Frontal cortex (tissue), 4 donors: ENCODE measurements at places on chromosomes 11 and 22. TPM values are rescaled to one million over a fixed set of nuclear protein-coding genes. Genes with fewer than 3 reads are reported as not detected.

DNA sequence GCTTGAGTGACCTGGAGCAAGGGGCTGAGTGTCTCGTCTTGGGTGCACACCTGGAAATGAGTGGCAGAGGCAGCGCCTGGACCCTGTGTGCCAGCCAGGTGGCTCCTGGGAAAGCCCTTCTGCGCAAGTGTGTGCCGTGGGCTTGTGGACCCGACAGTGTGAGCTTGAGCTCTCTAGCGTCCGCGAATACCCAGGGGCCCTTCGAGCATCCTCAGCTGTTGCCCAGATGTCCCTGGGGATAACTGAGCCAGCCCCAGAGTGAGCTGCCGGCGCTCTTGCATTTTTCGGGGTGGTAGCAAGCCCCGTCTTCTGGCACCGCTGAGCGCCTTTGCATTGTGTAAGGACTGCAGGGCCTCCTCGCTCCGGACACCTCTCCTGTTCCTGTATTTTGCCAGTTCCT, 399.2 kb downstream of the TBC1D22A start:
- DNase-seq = no peak

DNA sequence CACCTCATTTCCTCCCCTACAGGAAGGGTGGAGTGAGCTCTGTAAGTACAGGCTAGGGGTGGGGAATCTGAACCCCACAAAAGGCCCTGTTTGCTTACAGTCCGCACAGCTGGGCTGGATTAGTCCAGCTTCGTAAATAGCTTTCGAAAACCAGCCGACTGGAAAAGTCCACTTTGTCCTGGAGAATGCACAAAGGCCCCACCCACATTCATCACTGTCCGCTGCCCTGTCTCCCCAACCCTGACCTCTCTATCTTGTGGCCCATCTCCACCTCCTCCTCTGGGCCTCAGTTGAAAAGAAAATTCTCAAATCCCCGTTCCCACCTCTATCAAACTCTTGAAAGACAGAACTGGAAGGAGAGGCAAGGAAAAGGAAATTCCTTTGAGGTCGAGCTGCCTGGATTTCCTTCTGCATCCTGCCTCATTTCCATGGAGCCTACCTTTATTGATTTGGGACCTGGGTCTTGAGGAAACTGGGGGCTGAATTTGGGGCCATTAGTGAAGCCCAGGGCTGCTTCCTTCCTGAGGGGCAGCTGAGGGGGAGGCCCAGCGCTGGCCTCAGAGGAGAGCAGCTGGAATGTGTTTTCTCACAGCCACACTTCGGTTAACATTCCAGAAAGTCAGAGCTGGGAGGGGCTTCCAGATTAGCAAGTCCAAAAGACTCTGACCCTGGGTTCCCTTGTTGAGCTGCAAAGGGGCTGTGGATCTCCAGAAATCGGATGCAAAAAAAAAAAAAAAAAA, 147.6 kb downstream of the FBXO7 start:
- DNase-seq = no peak

DNA sequence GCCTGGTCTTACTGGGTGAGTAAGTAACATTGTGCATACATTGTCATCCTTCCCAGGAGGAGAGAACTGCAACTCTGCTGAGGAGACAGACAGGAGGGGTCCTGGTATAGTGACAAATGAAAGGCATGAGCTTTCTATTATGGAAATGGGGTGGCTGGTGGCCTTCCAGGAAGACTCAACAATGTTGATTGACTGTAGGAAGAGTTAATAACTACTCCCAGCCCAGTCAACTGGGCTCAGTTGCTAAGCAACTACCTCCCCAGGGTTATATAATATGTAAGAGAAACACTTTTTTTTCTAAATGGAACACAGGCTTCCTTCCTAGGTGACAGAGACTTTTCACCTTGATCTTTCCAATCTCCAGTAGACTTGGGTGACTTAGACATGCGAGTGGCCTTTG, 28.2 kb downstream of the SEZ6L start:
- no peak for DNase-seq

DNA sequence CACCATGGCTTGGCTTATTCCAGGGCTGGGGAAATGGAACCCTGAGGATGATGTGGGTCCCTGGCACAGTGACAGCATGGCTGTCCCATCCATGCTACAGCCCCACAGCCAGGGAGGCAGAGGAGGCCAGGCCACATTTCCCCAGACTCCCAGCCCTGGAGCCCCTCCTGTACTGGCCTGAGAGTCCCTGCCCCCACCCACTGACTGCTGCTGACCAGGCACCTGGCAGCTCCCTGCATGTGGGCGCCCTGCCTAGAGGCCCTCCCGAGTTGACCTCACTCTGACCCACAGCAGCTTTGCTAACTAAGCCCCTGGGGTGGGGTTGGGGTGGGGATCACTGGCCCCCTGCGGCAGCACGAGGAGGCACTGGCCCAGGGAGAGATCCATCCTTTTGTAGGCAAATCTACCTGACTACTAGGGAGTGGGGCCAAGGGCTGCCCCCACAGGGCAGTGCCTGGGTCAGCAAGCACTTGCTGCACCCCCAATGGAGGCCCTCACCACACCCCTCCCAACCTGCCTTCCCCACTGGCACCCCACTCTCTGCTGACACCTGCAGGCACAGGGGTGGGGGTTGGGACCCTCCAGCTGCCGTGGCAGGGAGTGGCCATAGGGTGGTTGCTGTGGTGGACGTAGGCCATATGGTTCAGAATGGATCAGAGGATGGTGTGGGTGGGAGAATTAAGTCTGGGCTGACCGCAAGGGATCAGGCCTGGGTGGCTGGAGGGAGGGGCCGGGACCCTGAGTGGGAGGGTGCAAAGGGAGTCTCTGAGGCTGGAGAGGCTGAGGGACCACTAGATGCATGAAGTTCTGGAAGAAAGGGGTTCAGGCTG, 17.4 kb downstream of the ARVCF start:
- DNase-seq = no peak

GRCh38 chr22:24576778-24577177, 16.1 kb downstream of the LRRC75B start:
- no peak for DNase-seq

DNA sequence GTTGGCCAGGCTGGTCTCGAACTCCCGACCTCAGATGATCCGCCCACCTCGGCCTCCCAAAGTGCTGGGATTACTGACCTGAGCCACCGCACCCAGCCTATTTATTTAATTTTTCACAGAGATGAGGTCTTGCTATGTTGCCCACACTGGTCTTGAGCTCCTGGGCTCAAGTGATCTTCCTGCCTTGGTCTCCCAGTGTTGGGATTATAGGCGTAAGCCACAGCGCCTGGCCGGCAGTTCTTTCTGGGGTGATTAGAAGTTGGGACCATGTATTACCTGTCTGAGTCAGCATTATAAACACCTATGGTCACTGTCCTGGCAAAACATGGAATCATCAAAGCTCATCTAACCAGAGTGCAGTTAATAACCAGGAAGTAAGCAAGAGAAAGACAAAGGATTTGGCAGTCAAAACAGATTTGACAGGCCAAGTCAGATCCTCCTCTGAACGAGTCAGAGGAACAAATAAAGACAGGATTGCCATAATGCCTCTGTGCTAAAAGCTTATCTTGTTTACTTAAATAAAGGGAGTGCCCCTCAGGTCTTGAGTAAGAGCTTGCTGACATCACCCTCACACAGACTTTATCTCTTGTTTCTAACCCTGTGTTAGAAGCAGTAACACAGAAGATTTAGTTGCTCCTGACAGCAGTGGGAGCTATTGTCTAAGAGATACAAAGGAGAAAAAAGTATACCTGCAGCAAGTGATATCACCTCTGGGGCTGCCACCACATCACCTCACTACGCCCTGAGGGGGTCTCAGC, 3.7 kb downstream of the SERPIND1 start:
- no peak for DNase-seq

- DNase-seq = no peak
Observed at GRCh38 chr11:69928975-69929374, 109.8 kb upstream of the FGF3 start.

GRCh38 chr22:36733271-36733670, 29.7 kb upstream of the CACNG2 start:
- no peak for DNase-seq

DNA sequence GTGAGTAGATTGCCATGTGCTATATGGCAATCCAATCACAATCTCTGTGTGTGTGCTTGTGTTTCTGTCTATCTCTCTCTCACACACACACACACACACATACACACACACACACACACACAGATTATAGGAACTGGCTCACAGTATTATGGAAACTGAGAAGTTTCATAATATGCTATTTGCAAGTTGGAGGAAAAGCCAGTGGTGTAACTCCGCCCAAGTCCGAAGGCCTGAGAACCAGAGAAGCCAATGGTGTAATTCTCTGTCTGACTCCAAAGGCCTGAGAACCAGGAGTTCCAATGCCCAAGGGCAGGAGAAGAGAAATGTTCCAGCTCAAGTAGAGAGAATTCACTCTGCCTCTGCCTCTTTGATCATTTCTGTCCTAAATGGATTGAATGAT, 37.2 kb downstream of the GLYATL2 start:
- no peak for DNase-seq

GRCh38 chr11:95153857-95154246, 64.2 kb downstream of the ENDOD1 start:
- no peak for DNase-seq

GRCh38 chr11:106482917-106483785, 405.7 kb downstream of the AASDHPPT start:
- no peak for DNase-seq

Gene C11orf24
- total RNA-seq = 5.7 TPM

Gene OR52R1
- not detected for total RNA-seq

Gene SCGB1C1
- total RNA-seq = not detected

Gene APOA1
- not detected for total RNA-seq

Gene BDNF
- 12.6 TPM for total RNA-seq

Gene OR5B21
- total RNA-seq = not detected

Gene GCAT
- total RNA-seq = 8.6 TPM

Gene SYT12
- 0.41 TPM for total RNA-seq

Gene RAG2
- total RNA-seq = not detected

Gene SPI1
- total RNA-seq = 1.2 TPM
